ENCODE measurements at places on chromosomes 5 and 9.
A peak's percentile ranks its signal among the peaks of the same experiment; 100 is the strongest.

DNA sequence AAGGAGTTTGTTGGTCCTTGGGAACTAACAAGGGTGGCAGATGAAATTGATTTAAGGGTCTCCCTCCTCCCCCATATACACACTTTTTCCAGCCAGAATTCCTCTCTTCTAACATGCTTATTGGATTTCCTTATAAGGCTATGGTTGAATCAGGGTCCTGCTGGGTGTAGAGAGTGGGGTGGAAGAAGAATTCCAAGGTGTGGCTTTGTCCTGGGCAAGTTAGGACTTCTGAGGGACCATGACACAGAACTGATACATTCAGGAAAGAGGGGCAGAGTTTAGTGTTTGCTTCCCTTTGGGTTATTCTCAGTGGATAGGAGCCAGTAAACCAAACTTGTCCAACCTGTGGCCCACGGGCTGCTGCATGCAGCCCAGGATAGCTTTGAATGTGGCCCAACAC lies 116.5 kb downstream of the SNX18 start:
- DNase-seq, result no peak

GRCh38 chr9:69036309-69036708 lies 757 bp downstream of the FXN start:
- DNase-seq, result peak; percentile 36

DNA sequence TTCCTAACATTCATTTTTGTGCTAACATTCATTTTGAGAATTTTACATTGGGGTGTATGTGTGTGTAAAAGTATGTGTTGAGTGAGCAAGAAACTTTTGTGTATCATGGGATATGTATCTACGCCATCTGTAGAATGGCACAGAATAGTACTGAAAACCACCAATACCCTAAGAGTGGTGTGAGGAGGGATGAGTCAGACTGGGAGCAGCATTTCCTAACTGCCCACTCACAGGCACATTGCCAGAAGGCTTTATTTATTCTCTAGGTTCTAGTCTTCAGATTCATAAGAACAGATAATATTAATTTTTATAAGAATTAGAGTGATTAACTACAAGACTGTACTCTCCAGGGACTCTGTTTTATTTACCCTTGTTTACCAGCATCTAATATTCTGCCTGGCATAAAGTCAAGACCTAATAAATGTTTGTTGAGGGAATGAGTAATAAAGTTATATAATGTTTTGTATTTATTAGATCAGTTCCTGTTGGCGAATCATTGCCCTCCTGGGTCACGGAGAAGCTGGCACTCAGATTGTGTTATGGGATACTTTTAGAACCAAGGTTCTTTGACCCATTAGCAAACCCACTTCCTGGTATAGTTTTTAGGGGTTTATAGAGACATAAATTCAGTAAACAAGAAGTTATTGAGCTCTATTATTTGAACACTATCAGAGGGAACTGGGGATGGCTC lies 159.1 kb upstream of the PPP2R2B start:
- DNase-seq, result peak; percentile 86

DNA sequence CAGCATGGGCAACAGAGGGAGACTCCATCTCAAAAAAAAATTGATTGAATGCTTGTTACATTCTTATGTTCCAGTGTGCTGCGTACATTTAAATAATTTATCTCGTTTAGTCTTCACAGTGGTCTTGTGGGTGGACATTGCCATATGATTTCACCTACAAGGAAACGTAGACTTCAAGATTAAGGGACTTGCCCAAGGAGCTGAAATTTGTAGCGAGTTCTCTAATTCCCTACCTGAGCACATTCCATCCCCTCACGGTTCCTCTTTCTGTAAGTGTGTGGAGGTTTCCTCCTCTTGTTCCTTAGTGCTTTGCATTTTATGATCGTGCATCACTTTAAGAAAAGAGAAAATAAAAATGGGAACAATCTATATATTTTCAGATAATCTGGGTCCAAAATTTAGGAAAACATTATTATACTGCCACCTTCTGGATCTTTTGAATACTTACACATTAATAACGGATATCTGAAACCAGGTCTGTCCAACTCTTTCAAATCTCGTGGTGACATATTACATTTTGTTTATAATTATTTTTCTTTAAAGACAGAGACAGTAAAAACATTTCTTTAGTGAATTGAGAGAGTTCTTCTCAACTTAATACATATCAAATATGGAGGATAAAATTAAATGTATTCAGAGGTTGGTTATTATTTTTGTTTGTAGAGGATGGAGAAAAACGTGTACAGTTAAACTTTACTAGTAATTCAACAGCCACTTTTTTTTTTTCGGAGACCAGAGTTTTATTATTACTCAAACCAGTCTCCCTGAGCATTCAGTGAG lies 29.9 kb upstream of the C7 start:
- DNase-seq, result peak; percentile 59

- DNase-seq, result peak; percentile 28
Observed at GRCh38 chr5:151264113-151264512, 11.1 kb downstream of the GM2A start.

- DNase-seq, result peak; percentile 6
Observed at GRCh38 chr9:117783828-117784227, 79.6 kb downstream of the TLR4 start.

DNA sequence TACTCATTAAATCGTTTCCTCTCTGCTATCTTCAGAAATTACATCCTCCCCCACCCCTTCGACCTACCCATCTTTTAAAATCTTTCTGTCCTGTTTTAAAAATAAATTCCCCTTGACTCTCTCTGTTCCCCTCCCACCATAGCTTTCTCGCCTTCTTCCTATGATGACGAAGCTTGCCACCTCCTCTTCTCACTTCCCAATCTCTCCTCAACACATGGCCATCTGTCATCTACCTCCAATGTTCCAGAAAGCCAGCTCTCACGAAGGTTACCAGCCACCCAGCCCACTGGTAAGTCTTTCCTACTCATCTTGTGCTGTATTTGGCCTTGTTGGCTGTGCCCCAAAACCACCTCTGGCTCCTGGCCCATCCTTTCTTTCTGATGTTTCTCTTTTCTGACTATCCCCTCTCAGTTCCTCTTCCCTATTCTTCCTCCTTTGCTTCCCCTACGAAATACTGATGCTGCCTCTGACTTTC lies 346.3 kb downstream of the ENC1 start:
- peak; percentile 35 for DNase-seq

DNA sequence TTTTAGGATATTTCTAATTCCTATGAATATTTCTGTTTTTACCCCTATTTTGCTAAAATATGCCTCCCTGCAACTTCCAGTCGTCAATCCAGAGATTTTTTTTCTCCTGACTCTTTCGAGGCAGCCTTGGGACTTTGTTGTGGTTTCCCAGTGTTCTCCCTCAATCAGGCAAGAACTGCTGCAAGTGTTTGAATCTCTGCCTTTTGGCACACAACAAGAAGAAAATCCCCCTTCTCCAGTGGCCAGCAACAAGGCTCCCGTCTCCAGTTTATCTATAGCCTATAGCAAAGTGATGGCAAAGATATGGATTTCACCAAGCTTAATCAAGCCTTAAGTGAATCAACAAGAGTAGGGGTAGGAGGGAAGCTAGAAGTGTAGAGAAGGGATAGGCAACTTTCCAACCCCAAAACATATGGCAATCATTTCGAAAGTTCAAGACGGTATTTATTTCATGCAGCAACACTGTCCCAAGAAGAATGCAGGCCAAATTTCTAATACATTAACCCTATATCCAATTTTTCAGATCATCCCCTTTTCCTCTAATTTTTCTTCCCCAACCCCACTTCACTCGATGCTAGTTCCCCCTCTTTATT lies 37.7 kb upstream of the PAPPA start:
- DNase-seq, result peak; percentile 58

GRCh38 chr9:109193974-109194556 lies 27.0 kb upstream of the FRRS1L start:
- peak; percentile 84 for DNase-seq

DNA sequence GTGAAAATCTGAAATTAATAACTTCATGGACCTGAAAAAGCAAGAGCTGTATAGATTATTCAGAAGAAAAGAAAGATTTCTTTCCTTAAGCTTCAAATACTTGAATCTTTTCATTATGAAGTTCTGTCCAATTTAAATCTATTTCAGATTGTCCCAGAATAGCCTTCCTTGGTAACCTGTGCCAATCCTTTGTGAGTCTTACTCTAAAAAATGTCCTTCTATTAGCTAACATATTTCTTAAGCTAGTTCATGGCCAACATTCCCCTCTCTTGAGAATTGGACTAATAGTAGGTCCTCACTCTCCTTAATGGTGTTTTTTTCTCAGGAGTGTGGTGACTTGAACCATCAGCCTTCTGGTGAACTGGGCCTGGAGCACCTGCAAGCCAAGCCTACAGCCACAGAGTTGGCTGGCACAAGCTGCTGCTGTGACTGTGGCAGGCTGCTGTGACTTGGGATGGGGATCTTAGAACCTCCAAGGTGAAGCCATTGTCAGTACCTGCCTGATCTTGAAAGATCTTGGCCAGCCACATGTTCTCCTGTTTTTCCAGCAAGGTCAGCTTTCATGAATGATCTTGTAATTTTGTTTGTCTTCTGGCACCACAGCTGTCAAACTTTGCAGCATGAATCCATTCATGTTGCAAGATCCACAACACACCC lies 262.6 kb upstream of the MAP3K1 start:
- DNase-seq, result no peak

GRCh38 chr9:133227242-133227860 lies 18.3 kb upstream of the OBP2B start:
- no peak for DNase-seq

GRCh38 chr9:122065923-122066629 lies 27.0 kb downstream of the TTLL11 start:
- DNase-seq, result peak; percentile 16

GRCh38 chr5:12330381-12330780 lies 426.1 kb upstream of the CTNND2 start:
- no peak for DNase-seq

- peak; percentile 88 for DNase-seq
Observed at GRCh38 chr9:33165263-33166151, 1.6 kb downstream of the B4GALT1 start.

DNA sequence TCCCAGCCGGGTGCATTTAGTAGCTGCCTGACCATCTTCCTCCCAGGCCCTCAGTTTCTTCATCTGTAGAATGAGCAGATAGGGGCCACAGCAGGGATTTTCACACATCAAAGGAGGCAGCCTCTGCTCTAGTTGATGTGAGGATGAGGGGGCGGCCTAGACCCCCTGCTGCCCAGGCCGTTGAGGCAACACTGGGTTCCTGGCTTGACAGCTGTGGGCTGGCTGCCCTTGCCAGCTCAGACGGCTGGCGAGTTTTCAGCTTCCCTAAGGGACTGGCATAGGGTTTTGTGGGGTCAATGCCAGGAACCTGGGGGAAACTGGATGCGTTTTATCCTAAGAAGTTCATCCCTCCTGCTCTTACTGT lies 49.6 kb downstream of the NDST1 start:
- DNase-seq, result no peak

GRCh38 chr5:80904533-80905187 lies 55.5 kb upstream of the RASGRF2 start:
- DNase-seq, result no peak

GRCh38 chr5:139178935-139179334 lies 19.2 kb downstream of the SIL1 start:
- DNase-seq, result peak; percentile 67

DNA sequence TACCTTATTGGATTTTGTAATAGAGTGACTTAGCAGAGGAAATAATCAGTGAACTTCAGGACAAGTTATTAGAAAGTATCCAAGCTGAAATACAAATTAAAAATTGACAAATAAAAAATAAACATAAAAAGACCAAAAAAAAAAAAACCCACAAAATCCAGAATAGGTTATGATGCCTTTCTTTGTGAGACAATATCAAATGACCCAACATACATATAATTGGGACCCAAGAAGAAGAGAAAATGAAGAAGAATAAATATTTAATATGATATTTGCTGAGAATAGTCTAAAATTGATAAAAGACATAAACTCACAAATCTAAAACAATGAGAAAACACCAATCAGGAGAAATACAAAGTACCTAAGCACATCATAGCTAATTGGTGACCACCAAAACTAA lies 81.8 kb downstream of the ICE1 start:
- DNase-seq, result no peak

DNA sequence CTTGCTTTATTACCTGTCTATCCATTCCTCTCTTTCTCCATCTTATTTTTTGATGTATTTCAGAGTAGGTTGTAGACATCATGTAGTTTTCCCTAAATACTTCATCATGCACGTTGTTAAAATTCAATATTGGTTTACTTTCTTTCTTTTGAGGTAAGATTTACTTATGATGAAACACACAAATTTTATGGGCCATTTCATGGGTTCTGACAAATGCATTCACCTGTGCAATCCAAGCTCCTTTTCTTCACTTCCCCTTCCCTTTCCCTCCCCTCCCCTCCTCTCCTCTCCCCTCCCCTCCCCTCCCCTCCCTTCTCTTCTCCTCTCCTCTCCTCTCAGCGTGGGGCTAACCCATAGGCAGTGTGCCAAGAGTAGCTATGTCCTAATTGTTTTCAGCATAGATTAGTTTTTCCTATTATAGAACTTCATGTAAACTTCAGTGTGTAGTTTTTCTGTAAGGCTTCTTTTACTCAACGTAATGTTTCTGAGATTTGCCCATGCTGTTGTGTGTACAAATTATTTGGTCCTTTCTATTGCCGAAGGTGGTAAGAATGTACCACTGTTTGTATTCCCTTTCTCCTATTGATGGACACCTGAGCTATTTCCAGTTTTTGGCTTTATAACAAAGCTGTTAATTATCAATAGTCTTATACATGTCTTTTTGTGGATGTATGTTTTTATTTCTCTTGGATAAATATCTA lies 92.9 kb upstream of the CLINT1 start:
- peak; percentile 50 for DNase-seq

GRCh38 chr5:17406423-17406838 lies 91.6 kb upstream of the TAF11L2 start:
- no peak for DNase-seq

Data from choroid plexus epithelial cell (primary cell).